Right lobe of liver (tissue), 6 donors: ENCODE measurements at places on chromosomes 1 and 21. TPM values are rescaled to one million over a fixed set of nuclear protein-coding genes. Genes with fewer than 3 reads are reported as not detected.
A peak's percentile ranks its signal among the peaks of the same experiment; 100 is the strongest.

DNA sequence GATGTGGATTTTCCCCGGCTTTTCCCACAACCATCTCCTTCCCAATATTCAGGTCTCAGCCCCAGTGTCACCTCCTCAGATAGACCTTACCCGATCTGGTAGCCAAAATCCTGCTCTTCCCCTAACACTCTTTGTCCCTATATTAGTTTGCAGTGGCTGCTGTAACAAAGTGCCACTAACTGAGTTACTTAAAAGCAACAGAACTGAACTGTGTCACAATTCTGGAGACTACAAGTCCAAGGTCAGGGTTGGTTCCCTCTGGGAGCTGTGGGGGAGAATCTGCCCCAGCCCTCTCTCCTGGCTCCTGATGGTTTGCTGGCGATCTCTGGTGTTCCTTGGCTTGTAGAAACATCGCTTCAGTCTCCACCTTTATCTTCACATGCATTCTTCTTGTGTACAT, 64.0 kb downstream of the NENF start:
- DNase-seq = no peak
- H3K36me3 ChIP-seq = no peaks in the 10 kb centered on the region
- no peaks in the 10 kb centered on the region for H3K27me3 ChIP-seq

DNA sequence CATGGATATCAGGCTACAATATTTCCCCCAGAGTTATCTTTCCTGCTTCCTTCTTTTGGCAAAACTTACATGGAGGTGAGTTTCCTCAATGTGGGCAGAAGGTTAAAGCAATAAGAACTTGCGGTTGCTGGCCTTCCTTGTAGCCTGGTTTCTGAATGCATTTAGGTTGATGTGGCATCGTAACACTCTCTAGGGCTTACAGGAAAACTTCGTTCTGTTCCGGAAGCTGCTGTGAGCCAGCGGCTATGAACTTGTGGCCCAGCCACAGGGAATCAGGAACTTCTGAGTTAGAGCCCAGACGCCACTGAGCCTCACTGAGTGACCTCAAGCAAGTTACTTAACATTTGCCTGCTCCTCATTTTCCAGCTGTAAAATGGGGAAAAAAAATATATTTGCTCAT, 623.4 kb upstream of the ADAMTS5 start:
- no peak for DNase-seq
- no peak overlapping the region for H3K4me3 ChIP-seq
- H3K36me3 ChIP-seq = no peaks in the 10 kb centered on the region
- no peaks in the 10 kb centered on the region for H3K27me3 ChIP-seq
- H3K4me1 ChIP-seq = no peaks in the 10 kb centered on the region

- no peaks in the 10 kb centered on the region for H3K4me1 ChIP-seq
- H3K36me3 ChIP-seq = no peaks in the 10 kb centered on the region
- no peaks in the 10 kb centered on the region for H3K27me3 ChIP-seq
- no peak overlapping the region for H3K4me3 ChIP-seq
- no peak overlapping the region for H3K27ac ChIP-seq
These were observed 168.6 kb upstream of the KCNK2 start for GRCh38 chr1:214913966-214914365.

GRCh38 chr1:67869233-67869632, 36.0 kb upstream of the GNG12 start:
- no peaks in the 10 kb centered on the region for H3K27me3 ChIP-seq
- no peak overlapping the region for H3K27ac ChIP-seq
- no peaks in the 10 kb centered on the region for H3K36me3 ChIP-seq
- no peaks in the 10 kb centered on the region for H3K4me1 ChIP-seq
- no peak overlapping the region for H3K4me3 ChIP-seq

GRCh38 chr1:26724118-26724517, 28.3 kb downstream of the ARID1A start:
- no peak for DNase-seq
- H3K27me3 ChIP-seq = no peaks in the 10 kb centered on the region
- no peak overlapping the region for H3K27ac ChIP-seq
- peaks cover 68% of the 10 kb centered on the region for H3K4me1 ChIP-seq
- H3K36me3 ChIP-seq = no peaks in the 10 kb centered on the region

GRCh38 chr21:20592463-20592862, 405.7 kb upstream of the NCAM2 start:
- H3K4me3 ChIP-seq = no peak overlapping the region
- no peak overlapping the region for H3K27ac ChIP-seq
- H3K4me1 ChIP-seq = no peaks in the 10 kb centered on the region
- H3K36me3 ChIP-seq = no peaks in the 10 kb centered on the region
- no peak for DNase-seq
- H3K27me3 ChIP-seq = no peaks in the 10 kb centered on the region

DNA sequence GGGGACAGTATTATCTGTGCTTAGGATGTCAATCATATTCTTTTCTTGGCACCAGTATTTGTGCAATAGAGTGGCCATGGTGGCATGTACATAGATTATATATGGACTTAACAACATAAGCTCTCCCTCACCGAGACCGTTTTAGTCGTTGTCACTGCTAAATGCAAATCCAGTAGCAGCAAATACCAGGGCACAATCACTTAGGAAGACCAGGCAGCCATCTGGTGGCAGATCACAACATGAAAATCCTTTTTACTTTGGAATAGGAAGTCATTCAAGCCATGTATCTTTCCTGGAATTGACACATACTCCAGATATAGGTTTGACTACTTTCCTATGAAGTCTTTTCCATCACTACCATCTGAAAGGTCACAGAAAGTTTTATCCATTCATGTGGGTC, 53.2 kb upstream of the C1orf87 start:
- H3K4me1 ChIP-seq = no peaks in the 10 kb centered on the region
- H3K36me3 ChIP-seq = no peaks in the 10 kb centered on the region
- H3K27me3 ChIP-seq = no peaks in the 10 kb centered on the region
- H3K4me3 ChIP-seq = no peak overlapping the region
- no peak overlapping the region for H3K27ac ChIP-seq

GRCh38 chr1:41024953-41025352, 3.4 kb upstream of the SLFNL1 start:
- no peak overlapping the region for H3K4me3 ChIP-seq
- H3K36me3 ChIP-seq = no peaks in the 10 kb centered on the region
- H3K4me1 ChIP-seq = no peaks in the 10 kb centered on the region
- H3K27me3 ChIP-seq = no peaks in the 10 kb centered on the region
- H3K27ac ChIP-seq = no peak overlapping the region
- no peak for DNase-seq

DNA sequence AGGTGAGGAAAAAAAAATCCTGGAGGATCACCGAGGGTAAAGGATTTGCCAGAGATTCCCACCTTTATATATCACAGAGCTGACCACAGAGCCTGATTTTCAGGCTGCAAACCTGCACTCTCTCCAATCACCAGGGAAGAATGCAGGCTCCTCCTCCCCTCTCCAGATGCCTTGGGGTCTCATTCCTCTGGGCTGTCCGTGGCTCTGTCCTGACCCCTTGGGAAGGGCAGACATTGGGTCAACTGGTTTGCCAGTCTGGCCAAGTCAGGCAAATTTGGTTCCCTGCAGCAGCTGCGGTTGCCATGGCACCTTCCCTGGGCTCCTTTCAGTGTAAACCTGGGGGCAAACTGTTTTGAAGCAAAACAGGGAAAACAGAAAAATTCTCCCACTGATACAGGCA, 11.6 kb upstream of the OPRD1 start:
- no peak overlapping the region for H3K27ac ChIP-seq
- H3K4me3 ChIP-seq = no peak overlapping the region
- H3K4me1 ChIP-seq = no peaks in the 10 kb centered on the region

DNA sequence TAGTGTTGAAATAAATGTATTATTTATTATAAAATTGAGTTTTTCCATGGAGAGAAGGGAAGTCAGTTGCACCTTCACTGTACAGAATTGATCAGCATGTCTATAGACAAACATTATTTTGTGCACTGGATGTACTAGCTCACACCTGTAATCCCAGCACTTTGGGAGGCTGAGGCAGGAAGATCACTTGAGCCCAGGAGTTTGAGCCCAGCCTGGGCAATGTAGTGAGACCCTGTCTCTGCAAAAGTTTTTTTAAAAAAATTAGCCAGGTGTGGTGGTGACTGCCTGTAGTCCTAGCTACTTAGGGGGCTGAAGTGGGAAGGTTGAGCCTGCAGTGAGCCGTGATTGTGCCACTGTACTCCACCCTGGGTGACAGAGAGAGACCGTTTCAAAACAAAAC, 87.7 kb downstream of the MAST2 start:
- no peaks in the 10 kb centered on the region for H3K4me1 ChIP-seq
- no peak overlapping the region for H3K4me3 ChIP-seq
- DNase-seq = no peak
- H3K36me3 ChIP-seq = no peaks in the 10 kb centered on the region
- H3K27ac ChIP-seq = no peak overlapping the region

- H3K4me3 ChIP-seq = no peak overlapping the region
- no peaks in the 10 kb centered on the region for H3K27me3 ChIP-seq
- H3K27ac ChIP-seq = no peak overlapping the region
- H3K4me1 ChIP-seq = no peaks in the 10 kb centered on the region
- DNase-seq = no peak
- no peaks in the 10 kb centered on the region for H3K36me3 ChIP-seq
These were observed 49.8 kb downstream of the BCAR3 start for GRCh38 chr1:93631626-93632365.

DNA sequence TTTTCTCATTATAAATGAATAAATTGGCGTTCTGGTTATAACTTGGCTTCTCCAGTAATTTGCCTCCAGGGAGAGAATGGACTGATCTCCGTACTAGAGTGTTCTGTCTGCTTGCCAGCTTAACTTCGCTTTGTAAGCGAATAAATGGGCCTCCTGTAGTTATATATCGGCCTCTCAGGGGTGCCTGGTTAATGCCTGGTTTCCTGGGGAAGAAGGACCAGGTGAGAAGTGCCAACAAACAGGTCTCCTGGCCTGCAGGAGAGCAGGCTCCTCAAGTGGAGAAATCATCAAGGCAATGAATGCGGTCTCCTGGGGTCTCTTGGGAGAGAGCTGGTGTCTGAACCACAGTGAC, 107.4 kb upstream of the SERBP1 start:
- no peak overlapping the region for H3K4me3 ChIP-seq
- no peaks in the 10 kb centered on the region for H3K4me1 ChIP-seq
- peak overlapping the region; percentile 69 for H3K27ac ChIP-seq
- no peaks in the 10 kb centered on the region for H3K27me3 ChIP-seq
- DNase-seq = no peak
- H3K36me3 ChIP-seq = no peaks in the 10 kb centered on the region

DNA sequence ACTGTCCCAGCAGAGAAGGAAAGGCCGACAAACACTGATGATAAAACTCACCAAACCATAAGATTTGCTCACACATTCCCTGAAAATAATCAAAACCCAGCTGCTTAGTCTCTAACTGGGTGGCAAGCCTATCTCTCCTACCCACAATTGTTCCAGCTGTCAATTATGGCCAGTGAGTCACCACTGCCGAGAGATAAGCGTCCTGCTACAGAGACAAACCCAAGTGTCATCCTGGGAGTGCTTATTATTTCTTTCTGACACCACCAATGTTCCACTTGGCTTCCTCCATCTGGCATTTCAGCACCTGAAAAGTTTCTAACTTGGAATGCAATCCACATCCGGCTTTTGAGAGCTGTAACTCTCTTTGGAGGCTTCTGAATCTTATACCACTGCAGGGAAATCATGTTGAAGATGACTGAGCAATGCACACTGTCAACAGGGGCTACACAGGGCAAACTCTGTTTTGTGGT, 51.5 kb upstream of the VAV3 start:
- H3K4me3 ChIP-seq = no peak overlapping the region
- DNase-seq = no peak
- H3K27me3 ChIP-seq = no peaks in the 10 kb centered on the region
- H3K4me1 ChIP-seq = no peaks in the 10 kb centered on the region
- no peaks in the 10 kb centered on the region for H3K36me3 ChIP-seq
- no peak overlapping the region for H3K27ac ChIP-seq

- H3K27me3 ChIP-seq = no peaks in the 10 kb centered on the region
- no peak overlapping the region for H3K27ac ChIP-seq
- no peak overlapping the region for H3K4me3 ChIP-seq
- DNase-seq = no peak
- no peaks in the 10 kb centered on the region for H3K4me1 ChIP-seq
These were observed 39.8 kb upstream of the C1orf105 start for GRCh38 chr1:172380441-172381244.

GRCh38 chr1:248841702-248842395, 3.8 kb downstream of the ZNF672 start:
- no peak overlapping the region for H3K27ac ChIP-seq
- peaks cover 7% of the 10 kb centered on the region for H3K4me1 ChIP-seq
- H3K4me3 ChIP-seq = no peak overlapping the region
- DNase-seq = no peak

- peaks cover 42% of the 10 kb centered on the region for H3K4me1 ChIP-seq
- H3K4me3 ChIP-seq = no peak overlapping the region
- H3K27ac ChIP-seq = no peak overlapping the region
- no peaks in the 10 kb centered on the region for H3K27me3 ChIP-seq
- H3K36me3 ChIP-seq = peaks cover 5% of the 10 kb centered on the region
These were observed 4.7 kb downstream of the ELOA start for GRCh38 chr1:23748016-23748415.

- no peaks in the 10 kb centered on the region for H3K27me3 ChIP-seq
- DNase-seq = no peak
- H3K4me1 ChIP-seq = no peaks in the 10 kb centered on the region
These were observed 16.8 kb downstream of the E2F2 start for GRCh38 chr1:23514111-23514679.

DNA sequence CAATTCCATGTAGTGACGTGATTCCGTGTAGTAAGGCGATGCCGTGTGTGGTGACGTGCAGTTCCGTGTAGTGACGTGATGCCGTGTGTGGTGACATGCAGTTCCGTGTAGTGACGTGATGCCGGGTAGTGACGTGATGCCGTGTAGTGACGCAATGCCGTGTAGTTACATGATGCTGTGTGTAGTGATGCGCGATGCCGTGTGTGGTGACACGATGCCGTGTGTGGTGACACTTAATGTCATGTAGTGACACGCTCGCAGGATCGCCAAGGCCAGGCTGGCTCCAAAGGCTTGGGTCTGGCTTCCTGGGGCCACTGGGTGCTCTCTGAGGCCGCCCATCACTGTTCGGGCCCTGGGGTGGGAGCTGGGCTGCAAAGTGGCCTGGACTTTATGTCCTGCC, 14.2 kb downstream of the COL18A1 start:
- H3K4me1 ChIP-seq = no peaks in the 10 kb centered on the region
- no peaks in the 10 kb centered on the region for H3K36me3 ChIP-seq
- no peak overlapping the region for H3K4me3 ChIP-seq
- no peak for DNase-seq
- H3K27ac ChIP-seq = no peak overlapping the region
- H3K27me3 ChIP-seq = no peaks in the 10 kb centered on the region

GRCh38 chr1:30731109-30731805, 7.9 kb upstream of the MATN1 start:
- H3K4me3 ChIP-seq = no peak overlapping the region
- H3K27me3 ChIP-seq = no peaks in the 10 kb centered on the region
- no peaks in the 10 kb centered on the region for H3K4me1 ChIP-seq
- no peaks in the 10 kb centered on the region for H3K36me3 ChIP-seq
- H3K27ac ChIP-seq = no peak overlapping the region

PAQR7 gene
- total RNA-seq = 0.74 TPM

LAPTM5 gene
- 33.4 TPM for total RNA-seq

GPR25 gene
- not detected for total RNA-seq

HSD3B2 gene
- not detected for total RNA-seq

CASQ1 gene
- not detected for total RNA-seq

PEAR1 gene
- total RNA-seq = 3.7 TPM

TNNI3K gene
- not detected for total RNA-seq

LUZP1 gene
- total RNA-seq = 7.5 TPM

KIF21B gene
- total RNA-seq = 1.7 TPM

FCRL1 gene
- not detected for total RNA-seq

TRIM63 gene
- total RNA-seq = not detected
